ENCODE measurements at places on chromosomes 7 and 10.

- DNase-seq: no peak
Observed at GRCh38 chr7:26319636-26320035, 28.0 kb downstream of the SNX10 start.

DNA sequence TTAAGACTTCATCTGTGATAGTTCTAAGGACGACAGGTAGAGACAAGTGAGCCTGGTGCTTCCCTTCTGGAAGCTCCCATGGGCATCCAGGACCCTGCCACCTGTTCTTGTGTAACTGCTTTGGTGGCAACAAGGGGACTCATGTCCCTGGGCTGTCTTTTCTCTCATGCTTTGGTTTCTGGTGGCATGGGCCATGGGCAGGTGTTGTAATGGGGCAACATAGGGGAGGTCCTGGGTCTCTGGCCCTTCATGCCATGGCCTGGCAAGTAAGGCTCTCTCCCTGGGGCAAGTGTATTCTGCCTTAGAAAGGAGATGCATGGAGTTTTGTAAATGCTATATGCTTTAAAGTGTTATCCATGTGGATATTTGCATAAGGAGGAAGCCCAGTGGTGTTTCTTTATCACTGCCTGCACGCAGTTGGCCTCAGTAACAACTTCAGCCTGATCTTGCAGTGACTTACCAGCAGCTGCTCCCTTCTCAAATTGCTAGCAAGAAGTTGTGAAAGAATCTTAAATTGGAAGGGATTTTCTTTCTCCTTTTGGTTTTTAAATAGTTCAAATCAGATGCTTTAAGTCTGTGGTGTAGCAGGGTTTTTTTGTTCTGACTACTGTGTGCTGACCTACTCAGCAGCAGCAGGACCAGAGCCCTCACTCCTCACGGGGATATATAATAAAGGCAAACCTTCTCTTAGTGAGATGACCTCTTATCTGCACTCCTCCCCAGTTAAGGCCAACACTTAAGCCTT is 39.9 kb downstream of the OGDH start:
- no peak for DNase-seq

GRCh38 chr7:88083883-88084282 is 136.0 kb downstream of the SRI start:
- no peak for DNase-seq

GRCh38 chr10:131731780-131732630 is 168.8 kb upstream of the PPP2R2D start:
- no peak for DNase-seq

GRCh38 chr7:140990193-140990962 is 24.4 kb downstream of the MRPS33 start:
- DNase-seq: no peak

GRCh38 chr7:121420976-121421375 is 24.9 kb upstream of the FAM3C start:
- no peak for DNase-seq

DNA sequence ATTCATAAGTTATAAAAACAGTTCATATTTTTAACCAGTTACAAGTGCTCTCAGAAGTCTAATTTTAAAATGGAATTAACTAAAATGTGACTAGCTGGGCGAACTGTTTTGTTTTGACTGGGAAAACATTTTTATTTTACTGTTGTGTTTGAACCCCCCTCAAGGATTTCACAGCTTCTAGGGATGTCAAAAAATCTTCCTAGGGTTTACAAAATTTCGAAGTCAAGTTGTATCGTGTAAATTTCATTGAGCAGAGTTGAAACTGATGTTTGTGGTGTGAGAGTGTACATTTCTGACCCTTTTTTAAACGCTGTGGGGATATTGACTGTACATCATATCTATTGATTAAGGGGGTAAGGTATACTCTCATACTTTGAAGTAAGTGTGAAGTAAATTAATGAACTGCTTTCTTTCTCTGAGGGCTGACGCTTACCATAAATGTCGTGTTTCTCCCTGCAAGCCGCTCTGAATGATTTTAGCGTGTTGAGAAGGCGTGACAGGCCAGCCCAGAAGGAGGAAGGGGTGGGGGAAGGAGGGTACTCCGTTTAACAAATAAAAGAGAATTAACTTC is 1.8 kb upstream of the SP8 start:
- DNase-seq: no peak

DNA sequence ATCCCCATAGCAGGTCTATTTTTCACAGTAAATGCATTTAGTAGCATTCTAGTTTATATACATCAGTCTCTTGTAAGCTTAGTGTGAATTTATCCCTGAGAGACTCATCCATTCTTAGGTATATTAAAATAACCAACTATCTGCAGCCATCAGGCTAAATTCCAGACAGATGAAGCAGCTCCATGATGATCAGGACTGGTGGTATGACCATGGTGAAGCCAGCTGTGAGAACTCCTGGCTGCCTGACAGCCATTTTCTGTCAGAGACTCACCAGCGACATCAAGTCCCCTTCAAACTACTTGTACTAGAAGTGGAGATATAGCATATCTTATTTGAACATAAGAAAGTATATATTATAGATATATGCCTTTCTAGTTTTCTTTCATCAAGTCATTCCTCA is 70.3 kb upstream of the GSDME start:
- DNase-seq: no peak

- no peak for DNase-seq
Observed at GRCh38 chr10:7861509-7862120, 43.3 kb downstream of the TAF3 start.

DNA sequence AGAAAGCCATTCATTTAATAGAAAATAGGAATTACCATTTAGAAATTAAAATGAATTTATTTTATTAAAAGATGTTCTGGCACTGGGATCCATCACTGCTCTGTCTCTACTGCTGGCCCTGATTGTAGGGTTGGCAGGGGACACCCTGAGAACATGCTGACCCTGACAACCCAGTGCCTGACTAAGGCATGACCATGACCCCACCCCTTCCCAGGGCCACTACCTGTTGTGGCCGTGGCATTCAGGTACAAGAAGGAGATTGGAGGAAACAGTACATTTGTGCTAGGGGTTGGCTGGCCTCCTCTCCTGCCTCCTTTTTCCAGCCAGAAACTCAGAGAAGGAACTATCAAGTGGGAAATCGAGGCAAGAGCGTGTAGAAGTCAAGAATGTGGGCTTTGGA is 197.0 kb upstream of the ZMIZ1 start:
- DNase-seq: no peak

DNA sequence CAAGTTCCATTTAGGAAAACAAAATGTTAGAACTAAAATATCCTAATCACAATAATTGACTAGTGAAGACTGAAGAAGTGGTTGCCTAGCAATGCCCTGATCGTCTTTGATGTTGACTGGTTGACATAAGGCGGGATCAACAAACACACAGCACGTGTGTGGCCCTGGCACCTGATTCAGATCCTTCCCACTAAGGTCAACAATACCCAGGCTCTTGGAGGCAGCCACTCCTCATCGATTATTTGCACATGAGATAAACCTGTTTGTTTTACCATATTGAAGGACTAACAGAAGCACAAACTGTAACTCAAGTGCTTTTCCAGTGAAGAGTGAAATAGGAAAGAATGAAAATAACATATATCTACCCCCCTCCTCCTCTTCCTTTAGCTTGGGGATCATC is 15.6 kb downstream of the FANK1 start:
- no peak for DNase-seq

GRCh38 chr7:140326116-140326928 is 72.0 kb downstream of the SLC37A3 start:
- peak; percentile 19 for DNase-seq

GRCh38 chr10:13659887-13660550 is 73.3 kb downstream of the PRPF18 start:
- DNase-seq: peak; percentile 39

- no peak for DNase-seq
Observed at GRCh38 chr7:94422136-94422535, 27.4 kb downstream of the COL1A2 start.

- DNase-seq: no peak
Observed at GRCh38 chr7:127770885-127771284, 118.9 kb downstream of the SND1 start.

DNA sequence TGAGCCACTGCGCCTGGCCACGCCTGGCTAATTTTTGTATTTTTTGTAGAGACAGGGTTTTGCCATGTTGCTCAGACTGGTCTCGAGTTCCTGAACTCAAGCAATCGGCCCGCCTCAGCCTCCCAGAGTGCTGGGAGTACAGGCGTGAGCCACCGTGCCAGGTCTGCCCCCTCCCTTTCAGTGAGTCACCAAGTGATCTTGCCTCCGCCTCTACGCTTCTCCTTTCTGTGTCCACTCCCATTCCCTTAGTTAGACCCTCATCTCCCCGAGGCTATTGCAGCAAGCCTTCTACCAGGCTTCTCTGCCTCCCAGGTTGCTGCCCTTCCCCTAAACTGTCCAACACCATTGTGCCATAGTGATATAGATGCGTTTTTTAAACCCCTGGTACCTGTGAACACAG is 32.9 kb downstream of the CDC123 start:
- no peak for DNase-seq

DNA sequence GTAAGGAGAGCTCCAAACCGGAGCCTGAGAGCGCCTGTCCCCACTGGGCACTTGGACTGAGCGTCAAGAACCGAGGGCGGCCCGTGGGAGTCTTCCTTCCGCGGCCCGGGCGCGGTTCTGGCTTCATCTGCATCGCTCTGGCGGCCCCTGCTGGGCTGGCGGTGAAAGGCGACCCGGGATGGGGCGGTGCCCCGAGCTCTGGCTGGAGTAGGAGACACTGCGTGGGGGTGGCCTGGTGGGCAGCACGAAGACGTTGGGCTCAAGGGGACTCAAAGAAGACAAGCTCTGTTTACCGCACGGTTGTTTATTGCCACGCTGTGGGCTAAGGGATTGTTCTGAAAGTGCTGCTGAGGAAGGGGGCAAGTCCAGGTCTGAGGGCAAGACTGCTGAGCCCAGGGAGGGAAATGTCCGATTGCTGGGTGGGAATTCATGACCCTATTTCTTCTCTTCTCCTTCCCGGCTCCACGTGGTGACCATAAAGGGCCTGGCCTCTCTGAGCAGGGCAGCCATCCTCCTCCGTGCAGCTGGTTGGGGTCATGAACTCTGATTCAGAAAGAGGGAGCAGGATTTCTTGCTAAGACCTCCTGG is 29.8 kb downstream of the PLAU start:
- peak; percentile 77 for DNase-seq

DNA sequence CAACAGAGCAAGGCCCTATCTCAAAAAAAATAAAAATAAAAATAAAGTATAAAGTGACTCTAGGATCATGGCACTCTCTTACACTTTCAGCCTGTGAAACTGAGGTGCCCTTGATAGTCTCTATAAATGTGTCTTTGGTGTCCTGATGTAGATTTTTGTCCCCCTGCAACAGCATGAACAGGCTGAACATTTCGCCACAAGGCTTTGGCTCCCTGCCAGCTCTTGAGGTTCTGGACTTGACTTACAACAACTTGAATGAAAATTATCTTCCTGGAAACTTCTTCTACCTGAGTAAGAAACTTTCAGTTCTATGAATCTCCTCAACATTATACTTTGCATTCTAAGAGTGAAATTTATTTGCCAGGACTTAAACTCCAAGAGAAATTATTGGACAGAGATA is 48.1 kb upstream of the BMS1 start:
- DNase-seq: no peak

DNA sequence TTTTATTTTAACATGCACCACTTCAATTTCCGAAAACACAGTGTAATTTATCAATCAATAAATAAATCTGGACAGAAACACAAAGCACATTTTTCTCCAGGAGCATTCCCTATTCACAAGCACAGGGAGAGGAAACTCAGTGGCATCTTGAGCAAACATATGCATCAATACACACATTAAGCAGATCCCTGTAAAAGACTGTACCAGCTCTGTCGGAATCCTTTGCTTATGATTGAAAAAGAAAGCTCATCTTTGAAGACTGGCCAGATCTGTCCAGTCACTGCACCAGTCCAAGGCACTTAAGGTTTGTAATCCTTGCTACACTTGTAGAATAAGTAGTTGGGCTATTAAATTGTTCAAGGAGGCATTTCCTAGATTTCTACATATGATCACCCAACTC is 343.9 kb downstream of the BMPER start:
- no peak for DNase-seq

- no peak for DNase-seq
Observed at GRCh38 chr10:93773120-93773519, 15.4 kb downstream of the LGI1 start.

GRCh38 chr7:121298831-121299239 is 30.0 kb upstream of the WNT16 start:
- DNase-seq: no peak

- no peak for DNase-seq
Observed at GRCh38 chr7:28005847-28006231, 174.8 kb downstream of the JAZF1 start.

DNA sequence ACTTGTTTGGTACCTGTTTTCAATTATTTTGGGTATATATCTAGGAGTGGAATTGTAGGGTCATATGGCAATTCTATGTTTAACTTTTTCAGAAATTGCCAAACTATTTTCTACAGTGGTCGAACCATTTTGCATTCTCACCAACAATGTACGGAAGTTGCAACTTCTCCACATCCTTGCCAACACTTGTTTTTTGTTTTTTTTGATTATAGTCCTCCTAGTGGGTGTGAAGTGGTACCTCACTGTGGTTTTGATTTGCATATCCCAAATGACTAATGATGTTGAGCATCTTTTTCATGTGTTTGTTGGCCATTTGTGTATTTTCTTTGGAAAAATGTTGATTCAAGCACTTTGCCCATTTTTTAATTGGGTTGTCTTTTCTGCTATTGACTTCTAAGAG is 122.1 kb downstream of the RPS24 start:
- DNase-seq: no peak

DNA sequence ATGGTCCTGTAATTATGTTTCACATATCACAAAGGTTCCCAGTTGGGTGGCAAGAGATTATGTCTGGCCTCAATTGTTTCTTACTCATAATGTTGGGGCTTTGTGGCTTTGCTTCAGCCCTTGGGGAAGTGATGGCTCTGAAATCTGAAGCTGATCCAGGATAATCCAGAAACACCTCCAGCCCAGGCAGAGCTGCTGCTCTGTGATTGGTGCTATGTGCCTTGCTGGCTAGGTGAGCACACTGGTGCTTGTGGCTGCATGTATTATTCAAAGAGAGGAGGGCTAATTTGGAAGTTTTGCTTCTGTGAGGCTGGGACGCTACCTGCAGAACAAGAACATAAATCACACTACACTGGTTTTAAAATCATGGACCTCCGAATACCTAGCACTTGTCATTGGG is 346.6 kb upstream of the MGMT start:
- DNase-seq: no peak

DNA sequence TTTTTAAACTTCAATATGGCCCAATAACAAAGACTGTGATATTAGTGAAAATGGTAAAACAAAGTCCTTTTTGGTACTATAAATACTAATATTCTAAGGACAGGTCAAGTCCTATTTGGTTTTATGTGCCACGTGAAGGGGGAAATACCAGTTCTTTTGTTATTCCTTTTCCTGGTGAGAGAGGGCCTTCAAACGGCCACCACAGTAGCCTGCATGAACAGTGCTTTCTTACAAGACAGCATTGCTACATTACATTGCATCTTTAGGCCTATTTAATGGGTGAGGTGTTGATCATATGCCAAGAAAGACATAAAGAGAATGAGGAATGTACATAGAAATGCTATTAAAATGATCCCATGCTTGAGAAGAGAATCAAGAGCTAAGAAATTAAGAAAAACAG is 214.8 kb downstream of the LRRTM3 start:
- DNase-seq: no peak

Data from bone marrow (tissue), 2 donors.